Cardiac muscle cell (in vitro differentiated cells and primary cell): ENCODE measurements at places on chromosomes 5 and 9.

GRCh38 chr5:164207646-164208045 is 702.2 kb downstream of the MAT2B start:
- no peak overlapping the region for H3K27ac ChIP-seq
- DNase-seq: no peak
- H3K36me3 ChIP-seq: no peaks in the 10 kb centered on the region
- H3K27me3 ChIP-seq: no peaks in the 10 kb centered on the region
- H3K4me3 ChIP-seq: no peak overlapping the region
- H3K4me1 ChIP-seq: no peaks in the 10 kb centered on the region

GRCh38 chr5:67855523-67855922 is 360.0 kb upstream of the PIK3R1 start:
- no peaks in the 10 kb centered on the region for H3K36me3 ChIP-seq
- H3K4me1 ChIP-seq: no peaks in the 10 kb centered on the region
- no peak overlapping the region for H3K27ac ChIP-seq
- DNase-seq: no peak

DNA sequence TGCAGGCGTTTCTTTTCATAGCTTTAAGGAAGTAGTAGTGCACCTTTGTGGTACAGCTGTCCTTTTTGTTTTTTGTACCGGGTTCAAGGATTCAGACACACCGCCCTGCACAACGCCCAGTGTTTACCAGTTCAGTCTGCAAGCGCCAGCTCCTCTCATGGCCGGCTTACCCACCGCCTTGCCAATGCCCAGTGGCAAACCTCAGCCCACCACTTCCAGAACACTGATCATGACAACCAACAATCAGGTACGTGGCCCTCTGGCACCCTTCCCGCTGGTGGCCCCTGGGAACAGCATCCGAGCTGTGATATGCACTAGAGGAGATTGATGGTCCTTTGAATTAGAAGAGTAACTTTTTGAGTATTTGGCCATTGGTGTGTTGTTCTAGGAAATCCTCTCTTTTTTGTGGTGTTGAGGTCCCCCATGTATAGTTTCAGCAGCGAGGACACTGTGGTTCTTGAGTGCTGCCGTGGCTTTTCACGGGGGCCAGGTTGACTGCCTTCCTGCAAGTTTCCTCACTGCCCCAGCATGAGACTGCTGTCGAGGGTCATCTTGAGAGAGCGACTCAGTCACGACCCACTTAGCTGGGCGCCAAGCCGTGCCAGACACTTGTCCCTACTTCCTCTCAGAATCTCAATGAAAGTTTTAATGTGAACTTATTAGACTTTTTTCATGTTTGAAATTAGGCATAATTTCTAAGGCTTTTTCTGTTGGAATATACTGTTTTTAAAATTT is 37.9 kb downstream of the TENT4A start:
- H3K36me3 ChIP-seq: peaks cover 55% of the 10 kb centered on the region
- no peak overlapping the region for H3K4me3 ChIP-seq

GRCh38 chr5:134083517-134083916 is 31.0 kb upstream of the TCF7 start:
- H3K27ac ChIP-seq: no peak overlapping the region
- H3K27me3 ChIP-seq: no peaks in the 10 kb centered on the region
- DNase-seq: no peak
- no peaks in the 10 kb centered on the region for H3K4me1 ChIP-seq
- H3K4me3 ChIP-seq: no peak overlapping the region

GRCh38 chr9:34332076-34332964 is 3.0 kb downstream of the NUDT2 start:
- no peaks in the 10 kb centered on the region for H3K27me3 ChIP-seq
- peak; percentile 67 for DNase-seq
- no peak overlapping the region for H3K27ac ChIP-seq
- H3K4me3 ChIP-seq: no peak overlapping the region
- H3K4me1 ChIP-seq: peaks cover 4% of the 10 kb centered on the region

DNA sequence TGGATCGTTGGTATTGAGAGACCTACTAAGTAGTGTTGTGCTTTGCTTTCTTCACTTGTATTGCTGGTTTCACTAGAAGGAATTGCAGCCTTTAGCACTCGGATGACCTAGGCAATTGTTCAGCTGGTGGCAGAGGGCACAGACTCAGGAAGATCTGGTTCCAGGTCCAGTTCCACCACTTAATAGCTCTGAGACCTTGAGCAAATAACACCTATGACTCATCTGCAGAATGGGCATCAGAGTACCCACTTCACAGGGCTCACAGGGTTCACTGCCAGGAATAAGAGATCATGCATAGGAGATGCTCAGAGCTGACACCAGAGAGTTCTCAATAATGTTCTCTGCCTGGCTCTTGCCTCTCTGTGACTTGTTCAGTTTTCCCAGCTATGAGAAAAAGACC is 133.6 kb downstream of the SIL1 start:
- no peak overlapping the region for H3K27ac ChIP-seq
- H3K36me3 ChIP-seq: no peaks in the 10 kb centered on the region
- H3K27me3 ChIP-seq: no peaks in the 10 kb centered on the region
- no peak overlapping the region for H3K4me3 ChIP-seq
- peaks cover 14% of the 10 kb centered on the region for H3K4me1 ChIP-seq

GRCh38 chr5:97094579-97095317 is 47.7 kb downstream of the LIX1 start:
- DNase-seq: no peak
- no peak overlapping the region for H3K4me3 ChIP-seq
- H3K27me3 ChIP-seq: no peaks in the 10 kb centered on the region
- peaks cover 21% of the 10 kb centered on the region for H3K36me3 ChIP-seq
- H3K27ac ChIP-seq: no peak overlapping the region

DNA sequence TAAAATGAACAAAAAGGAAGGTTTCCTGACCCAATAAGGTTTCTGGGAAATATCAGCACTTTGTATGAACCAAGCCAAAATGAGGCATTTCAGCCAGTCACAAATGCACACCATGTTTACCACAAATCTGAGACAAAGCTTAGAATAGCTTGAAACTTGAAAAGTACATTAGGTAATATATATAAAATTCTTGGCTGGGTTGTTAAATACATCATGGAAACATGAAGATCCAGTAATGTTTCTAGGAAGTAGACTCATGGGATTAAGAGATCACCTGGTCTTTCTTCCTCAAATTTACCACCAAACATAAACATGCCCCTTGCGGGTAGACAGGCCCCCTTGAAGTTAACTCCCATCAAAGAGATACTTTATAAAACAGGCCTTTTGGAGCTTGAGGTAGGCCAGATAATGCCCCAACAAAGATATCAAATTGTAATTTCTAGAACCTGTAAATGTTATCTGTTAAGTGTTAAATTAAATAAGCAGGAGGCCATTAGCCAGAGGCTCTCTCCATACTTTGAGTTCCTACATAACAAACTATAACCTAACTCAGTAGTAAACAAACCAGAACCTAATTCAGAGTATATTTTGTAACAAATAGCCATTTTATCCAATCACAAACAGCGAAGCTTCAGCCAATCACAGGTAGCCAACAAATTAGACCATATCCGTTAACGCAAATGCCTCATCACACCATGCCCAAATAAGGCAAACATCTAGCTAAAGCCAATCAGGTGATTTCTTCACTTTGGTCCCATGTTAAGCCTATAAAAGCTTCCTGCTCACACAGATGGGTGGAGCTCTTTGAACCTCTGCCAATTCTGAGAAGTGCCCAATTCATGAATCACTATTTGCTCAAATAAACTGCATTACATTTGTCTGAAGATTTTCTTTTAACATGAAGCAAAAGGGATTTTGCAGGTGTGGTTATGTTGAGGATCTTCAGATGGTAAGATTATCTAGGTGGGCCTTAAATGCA is 127.9 kb upstream of the TARS1 start:
- H3K27me3 ChIP-seq: peaks cover 3% of the 10 kb centered on the region
- no peaks in the 10 kb centered on the region for H3K36me3 ChIP-seq
- H3K4me3 ChIP-seq: no peak overlapping the region
- H3K4me1 ChIP-seq: no peaks in the 10 kb centered on the region
- H3K27ac ChIP-seq: no peak overlapping the region

GRCh38 chr5:1763548-1763911 is 36.1 kb downstream of the MRPL36 start:
- no peaks in the 10 kb centered on the region for H3K27me3 ChIP-seq
- H3K36me3 ChIP-seq: no peaks in the 10 kb centered on the region
- no peak overlapping the region for H3K4me3 ChIP-seq

- no peak overlapping the region for H3K27ac ChIP-seq
- no peaks in the 10 kb centered on the region for H3K36me3 ChIP-seq
- no peak for DNase-seq
- no peak overlapping the region for H3K4me3 ChIP-seq
- H3K27me3 ChIP-seq: no peaks in the 10 kb centered on the region
Measured at GRCh38 chr9:120464176-120464886, 115.6 kb downstream of the CDK5RAP2 start.

- H3K36me3 ChIP-seq: no peaks in the 10 kb centered on the region
- no peaks in the 10 kb centered on the region for H3K4me1 ChIP-seq
- no peak for DNase-seq
- no peak overlapping the region for H3K27ac ChIP-seq
- peaks cover 3% of the 10 kb centered on the region for H3K27me3 ChIP-seq
Measured at GRCh38 chr5:40689438-40689837, 9.7 kb downstream of the PTGER4 start.

DNA sequence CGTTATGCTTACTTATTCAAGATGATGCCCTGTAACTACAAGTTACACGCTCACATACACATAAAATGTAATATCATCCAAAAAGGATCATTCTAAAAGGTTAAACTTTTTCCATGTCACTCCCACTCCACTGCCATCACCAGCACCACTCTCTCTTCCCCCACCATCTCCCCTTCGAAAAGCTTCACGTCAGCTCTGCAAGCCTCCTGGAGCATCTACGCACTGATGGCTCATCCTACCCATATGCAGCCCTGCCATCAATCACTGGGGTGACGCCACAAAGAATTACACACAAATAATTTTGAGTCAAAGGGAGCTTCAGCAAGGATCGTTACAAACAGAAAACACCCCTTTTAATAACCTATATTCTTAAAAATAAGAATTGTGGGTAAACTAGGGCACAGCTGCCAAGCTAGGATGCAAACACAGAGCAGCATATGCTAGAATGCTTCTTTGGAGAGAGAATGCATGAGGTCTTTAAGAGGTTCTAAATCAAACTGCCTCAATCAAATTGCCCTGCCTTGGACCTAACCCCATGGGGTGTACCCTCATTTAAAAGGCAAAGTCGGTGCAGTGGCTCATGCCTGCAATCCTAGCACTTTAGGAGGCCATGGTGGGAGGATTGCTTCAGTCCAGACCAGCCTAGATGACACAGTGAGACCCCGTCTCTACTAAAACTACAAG is 56.1 kb downstream of the SHB start:
- peaks cover 30% of the 10 kb centered on the region for H3K4me1 ChIP-seq
- no peak for DNase-seq
- no peak overlapping the region for H3K27ac ChIP-seq
- no peak overlapping the region for H3K4me3 ChIP-seq

GRCh38 chr9:127910613-127911205 is 6.1 kb downstream of the ST6GALNAC4 start:
- peaks cover 6% of the 10 kb centered on the region for H3K36me3 ChIP-seq
- no peaks in the 10 kb centered on the region for H3K27me3 ChIP-seq
- no peak overlapping the region for H3K4me3 ChIP-seq
- peaks cover under 1% of the 10 kb centered on the region for H3K4me1 ChIP-seq
- no peak overlapping the region for H3K27ac ChIP-seq

- no peaks in the 10 kb centered on the region for H3K27me3 ChIP-seq
- no peaks in the 10 kb centered on the region for H3K4me1 ChIP-seq
- H3K27ac ChIP-seq: no peak overlapping the region
Measured at GRCh38 chr9:69637193-69637816, 34.9 kb downstream of the APBA1 start.

DNA sequence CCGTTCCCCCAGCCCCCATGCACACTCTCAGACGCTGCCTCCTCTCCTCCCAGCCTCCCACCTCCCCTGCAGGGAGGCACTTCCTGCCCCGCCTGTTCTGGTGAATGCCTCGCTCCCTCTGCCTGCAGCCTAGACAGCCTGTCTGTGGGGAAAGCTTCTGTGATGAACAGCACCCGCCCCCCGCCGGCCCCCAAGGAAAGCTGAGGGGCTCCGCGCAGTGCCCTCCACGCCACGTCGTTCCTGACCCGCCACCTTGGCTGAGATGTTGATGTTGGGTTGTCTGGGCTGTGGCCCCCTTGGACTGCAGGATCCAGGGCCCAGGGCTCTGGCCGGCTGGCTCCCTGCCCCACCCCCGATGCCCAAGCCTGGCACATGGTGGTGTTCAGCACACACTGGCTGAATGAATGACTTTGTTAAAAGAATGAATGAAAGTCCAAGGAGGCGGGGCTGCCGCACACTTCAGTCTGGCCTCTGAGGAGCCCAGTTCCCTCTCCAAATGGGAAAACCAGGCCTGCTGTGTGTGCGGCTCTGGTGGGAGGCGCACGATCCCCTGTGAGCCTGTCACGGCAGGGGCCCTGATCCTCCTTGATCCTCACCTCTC is 2.1 kb upstream of the MYMK start:
- H3K4me1 ChIP-seq: peaks cover 40% of the 10 kb centered on the region
- H3K27ac ChIP-seq: peak overlapping the region; percentile 9
- no peak for DNase-seq
- H3K36me3 ChIP-seq: no peaks in the 10 kb centered on the region
- H3K27me3 ChIP-seq: no peaks in the 10 kb centered on the region
- no peak overlapping the region for H3K4me3 ChIP-seq

GRCh38 chr5:13567819-13568218 is 376.7 kb downstream of the DNAH5 start:
- no peaks in the 10 kb centered on the region for H3K27me3 ChIP-seq
- no peak overlapping the region for H3K4me3 ChIP-seq
- no peak for DNase-seq
- no peak overlapping the region for H3K27ac ChIP-seq
- no peaks in the 10 kb centered on the region for H3K4me1 ChIP-seq

- no peaks in the 10 kb centered on the region for H3K4me1 ChIP-seq
- no peaks in the 10 kb centered on the region for H3K36me3 ChIP-seq
- no peaks in the 10 kb centered on the region for H3K27me3 ChIP-seq
- peak; percentile 7 for DNase-seq
Measured at GRCh38 chr5:155699385-155699784, 627.6 kb upstream of the SGCD start.

- H3K4me1 ChIP-seq: no peaks in the 10 kb centered on the region
- peaks cover 100% of the 10 kb centered on the region for H3K27me3 ChIP-seq
- no peaks in the 10 kb centered on the region for H3K36me3 ChIP-seq
Measured at GRCh38 chr5:88682131-88682530, 200.9 kb downstream of the MEF2C start.

- no peak overlapping the region for H3K4me3 ChIP-seq
- no peaks in the 10 kb centered on the region for H3K27me3 ChIP-seq
- H3K27ac ChIP-seq: no peak overlapping the region
- DNase-seq: no peak
Measured at GRCh38 chr5:131534974-131535373, 100.1 kb downstream of the RAPGEF6 start.

DNA sequence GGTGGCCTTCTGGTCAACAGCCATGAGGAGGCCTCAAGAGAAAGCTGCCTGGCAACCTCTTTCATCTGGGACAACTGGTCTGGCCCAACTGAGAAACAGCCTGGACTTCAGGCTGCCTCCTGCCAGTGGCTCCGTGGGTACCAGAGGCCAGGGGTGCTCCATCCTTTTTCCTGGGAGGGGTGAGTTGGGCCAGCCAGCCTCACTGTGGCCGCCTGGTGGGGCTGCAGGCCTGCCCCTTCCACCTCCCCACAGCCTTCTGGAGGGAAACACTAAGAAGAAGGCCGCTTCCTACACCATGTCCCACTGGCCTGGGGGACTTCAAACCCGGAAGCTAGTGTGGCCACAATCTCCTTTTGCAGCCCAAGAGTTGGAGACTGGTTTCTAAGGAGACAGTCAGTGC is 13.8 kb upstream of the NKD2 start:
- no peak overlapping the region for H3K27ac ChIP-seq
- H3K4me3 ChIP-seq: no peak overlapping the region
- no peak for DNase-seq
- no peaks in the 10 kb centered on the region for H3K27me3 ChIP-seq
- peaks cover 9% of the 10 kb centered on the region for H3K4me1 ChIP-seq

GRCh38 chr5:14223372-14223771 is 80.2 kb downstream of the TRIO start:
- peaks cover 19% of the 10 kb centered on the region for H3K4me1 ChIP-seq
- H3K27ac ChIP-seq: no peak overlapping the region
- no peak for DNase-seq
- no peaks in the 10 kb centered on the region for H3K27me3 ChIP-seq
